Endodermal cell (in vitro differentiated cells): ENCODE measurements at places on chromosomes 6 and 20. TPM values are rescaled to one million over a fixed set of nuclear protein-coding genes. Genes with fewer than 3 reads are reported as not detected.

GRCh38 chr6:167100241-167100674, 22.6 kb upstream of the CCR6 start:
- DNase-seq: no peak

- no peak for DNase-seq
Observed at GRCh38 chr6:24340998-24341938, 16.6 kb downstream of the DCDC2 start.

DNA sequence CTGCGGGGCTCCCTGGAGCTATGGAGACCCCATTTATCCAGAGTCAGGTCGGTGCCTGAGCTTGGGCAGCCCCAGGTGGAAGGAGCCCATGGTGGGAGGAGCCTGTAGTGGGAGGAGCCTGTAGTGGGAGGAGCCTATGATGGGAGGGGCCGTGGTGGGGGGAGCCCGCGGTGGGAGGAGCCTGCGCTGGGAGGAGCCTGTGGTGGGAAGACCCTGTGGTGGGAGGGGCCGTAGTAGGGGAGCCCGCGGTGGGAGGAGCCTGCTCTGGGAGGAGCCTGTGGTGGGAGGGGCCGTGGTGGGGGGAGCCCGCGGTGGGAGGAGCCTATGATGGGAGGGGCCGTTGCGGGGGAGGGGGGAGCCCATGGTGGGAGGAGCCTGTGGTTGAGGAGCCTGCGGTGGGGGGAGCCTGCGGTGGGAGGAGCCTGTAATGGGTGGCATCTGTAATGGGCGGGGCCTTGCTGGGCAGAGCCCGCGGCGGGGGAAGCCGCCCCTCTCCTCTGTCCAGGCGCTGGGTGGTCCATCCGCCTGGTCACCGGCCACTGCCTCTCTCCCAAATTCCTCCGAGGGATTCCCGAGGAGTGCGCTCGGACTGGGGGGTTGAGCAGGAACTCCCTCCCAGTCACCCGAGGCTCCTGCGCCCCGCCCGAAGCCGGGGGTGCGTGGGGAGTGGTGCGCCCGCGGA, 567 bp upstream of the FNDC11 start:
- peak; percentile 99 for DNase-seq

- DNase-seq: no peak
Observed at GRCh38 chr6:429515-430121, 38.1 kb downstream of the IRF4 start.

DNA sequence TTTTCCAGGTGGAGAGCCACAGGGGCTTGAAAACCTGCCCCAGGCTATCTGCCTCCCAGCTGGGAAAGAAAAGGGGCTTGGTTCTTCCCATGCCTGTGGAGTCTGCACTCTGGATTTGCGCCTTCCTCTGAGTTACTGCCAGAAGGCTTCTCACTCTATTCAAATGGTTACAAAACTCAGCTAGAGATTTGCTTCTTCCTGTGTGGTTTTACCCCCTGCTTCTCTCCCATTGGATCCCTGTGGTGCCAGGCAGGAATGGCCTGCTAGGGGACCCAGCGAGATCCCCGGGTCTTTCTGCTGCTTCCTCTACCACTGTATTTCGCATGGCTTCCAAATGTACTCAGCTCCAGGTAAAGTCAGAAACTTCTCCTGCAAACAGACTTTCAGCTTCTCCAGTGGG, 192.0 kb upstream of the HS3ST5 start:
- DNase-seq: peak; percentile 61

GRCh38 chr6:40054602-40055001, 120.3 kb upstream of the MOCS1 start:
- no peak for DNase-seq

DNA sequence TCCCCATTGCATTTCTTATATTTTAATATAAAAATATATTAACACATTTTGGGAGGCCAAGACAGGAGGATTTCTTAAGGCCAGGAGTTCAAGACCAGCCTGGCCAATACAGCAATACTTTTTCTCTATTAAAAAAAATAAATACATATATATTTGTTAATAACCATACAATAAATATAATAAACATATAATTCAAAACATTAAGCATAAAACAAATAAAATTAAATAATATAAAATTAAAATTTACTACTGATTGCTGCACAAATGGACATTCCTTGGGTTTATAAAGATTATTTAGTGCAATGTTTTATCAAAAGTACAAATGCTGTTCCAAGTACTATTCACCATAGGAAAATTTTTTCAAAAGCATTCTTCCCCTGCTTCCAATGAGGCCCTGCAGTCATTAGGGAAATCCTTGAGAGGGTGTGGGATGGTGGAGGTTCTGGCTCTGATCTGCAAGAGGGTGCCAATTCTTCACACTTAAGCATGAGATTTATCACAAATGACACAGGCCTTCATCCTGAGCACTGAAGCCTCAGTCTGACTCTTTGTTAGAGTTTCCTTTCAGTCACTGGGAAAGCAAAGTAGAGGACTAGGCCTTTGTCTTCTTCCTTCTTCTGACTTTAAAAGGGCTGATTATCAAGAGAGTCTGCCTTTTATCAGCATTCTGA, 596.7 kb downstream of the EPM2A start:
- no peak for DNase-seq

DNA sequence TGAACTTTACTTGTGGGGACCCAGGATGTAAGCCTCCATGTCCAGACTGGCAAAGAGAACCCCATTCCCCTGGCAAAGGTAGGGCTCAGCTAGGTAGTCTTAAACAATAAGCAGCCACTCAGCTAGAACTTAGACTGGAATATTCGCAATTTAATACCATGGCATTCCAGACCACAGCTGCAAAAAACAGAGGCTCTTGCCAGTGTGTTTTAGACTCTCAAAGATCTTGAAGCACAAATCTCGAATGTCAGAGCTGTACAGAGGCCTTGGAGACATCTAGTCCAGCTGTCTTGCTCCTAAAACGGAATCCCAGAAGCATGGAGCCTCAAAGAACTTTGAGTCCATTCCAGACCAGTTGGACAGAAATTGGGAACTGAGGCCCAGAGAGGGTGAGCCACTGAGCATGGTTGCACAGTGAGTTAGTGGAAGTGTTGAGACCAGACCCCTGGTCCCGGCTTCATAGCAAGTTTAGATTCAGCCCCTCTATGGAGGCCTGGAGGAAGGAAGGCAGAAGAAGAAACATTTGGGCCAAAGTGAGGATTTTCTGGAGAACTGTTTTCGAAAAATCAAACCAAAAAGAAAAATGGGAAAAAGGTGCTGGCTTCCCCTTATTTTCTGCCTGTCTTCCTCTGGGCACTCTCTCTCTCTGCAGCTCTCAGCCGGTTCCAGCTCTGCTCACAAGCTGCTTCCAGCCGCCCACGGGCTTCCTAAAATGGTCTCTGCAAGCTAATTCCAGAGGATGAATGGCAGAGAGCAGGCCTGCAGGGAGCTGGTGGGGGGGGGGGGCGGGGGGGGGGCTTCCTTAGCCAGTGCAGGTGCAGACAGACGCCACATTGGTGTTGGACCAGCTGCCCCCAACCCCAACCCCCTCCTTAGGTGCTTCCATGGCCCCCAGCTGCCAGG, 32.4 kb downstream of the AAR2 start:
- DNase-seq: no peak

DNA sequence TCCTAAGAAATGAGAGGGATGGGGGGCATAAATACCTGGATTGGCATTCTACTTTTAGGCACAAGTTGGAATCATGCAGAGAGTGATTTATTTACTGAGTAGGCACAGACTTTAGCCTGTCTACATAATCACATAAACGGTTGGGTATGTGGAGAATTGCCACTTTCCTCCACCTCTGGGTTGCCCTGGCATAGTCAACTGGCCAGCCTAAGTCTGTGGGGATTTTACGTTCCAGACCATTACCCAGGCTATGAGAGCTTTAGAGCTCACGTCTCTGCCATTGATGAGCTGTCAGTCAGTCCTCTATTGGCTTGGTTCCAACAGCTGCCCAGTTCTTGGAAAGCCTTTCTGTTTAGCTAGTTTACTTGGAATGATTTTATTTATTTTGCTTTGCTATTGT, 5.0 kb upstream of the BHLHE23 start:
- no peak for DNase-seq

DNA sequence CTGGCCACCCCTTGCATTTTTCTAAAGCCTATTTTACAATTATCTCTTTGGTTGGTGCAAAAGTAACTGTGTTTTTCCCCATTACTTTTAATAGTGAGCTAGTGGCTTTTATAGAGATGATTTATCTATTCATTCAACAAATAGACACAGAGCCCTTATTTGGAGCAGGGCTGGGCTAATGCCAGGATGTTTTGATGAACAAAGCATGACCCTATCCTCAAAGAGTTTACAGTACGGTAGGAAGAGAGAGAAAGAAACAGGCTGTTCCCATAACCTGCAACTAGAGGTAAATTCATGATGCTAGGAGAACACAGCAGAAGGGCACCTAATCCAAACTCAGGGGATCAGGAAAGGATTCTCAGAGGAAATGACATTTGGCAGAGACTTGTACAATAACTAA, 37.3 kb upstream of the UST start:
- DNase-seq: no peak

- DNase-seq: no peak
Observed at GRCh38 chr6:114830515-114830914, 487.7 kb upstream of the HS3ST5 start.

The ZNF311 gene
- total RNA-seq: 2.3 to 8.1 TPM (median 6.5 TPM) in 3 replicates

The LIN28B gene
- total RNA-seq: 42.3 to 65.3 TPM (median 64.7 TPM) in 3 replicates
